ENCODE measurements at places on chromosomes 11 and 22.

GRCh38 chr11:82996966-82997606, 74.6 kb downstream of the RAB30 start:
- peak overlapping the region; percentile 43 for H3K27ac ChIP-seq
- H3K36me3 ChIP-seq = peaks cover 18% of the 10 kb centered on the region
- H3K4me3 ChIP-seq = no peak overlapping the region
- peaks cover 60% of the 10 kb centered on the region for H3K4me1 ChIP-seq

DNA sequence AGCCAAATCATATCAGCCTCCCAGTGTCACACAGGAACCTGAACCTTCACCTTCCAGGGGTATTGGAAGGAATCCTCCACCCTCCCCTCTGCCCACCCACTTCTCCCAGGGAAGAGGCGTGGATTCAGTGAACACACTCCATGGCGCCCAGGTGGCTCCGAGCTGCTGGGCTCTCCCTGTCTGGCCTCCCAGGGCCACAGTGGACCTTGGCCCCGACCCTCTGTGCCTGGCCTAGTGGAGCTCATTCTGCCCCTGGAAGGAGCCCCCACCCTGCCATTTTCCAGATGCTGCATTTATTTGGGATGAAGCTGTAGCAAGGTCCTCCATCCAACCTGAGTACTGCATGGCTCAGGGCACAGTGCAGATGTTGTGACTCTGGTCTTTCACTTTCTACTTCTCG, 1340.1 kb downstream of the TBC1D22A start:
- H3K27me3 ChIP-seq = peaks cover 5% of the 10 kb centered on the region
- H3K4me3 ChIP-seq = no peak overlapping the region
- peaks cover 19% of the 10 kb centered on the region for H3K4me1 ChIP-seq
- no peak overlapping the region for H3K27ac ChIP-seq

DNA sequence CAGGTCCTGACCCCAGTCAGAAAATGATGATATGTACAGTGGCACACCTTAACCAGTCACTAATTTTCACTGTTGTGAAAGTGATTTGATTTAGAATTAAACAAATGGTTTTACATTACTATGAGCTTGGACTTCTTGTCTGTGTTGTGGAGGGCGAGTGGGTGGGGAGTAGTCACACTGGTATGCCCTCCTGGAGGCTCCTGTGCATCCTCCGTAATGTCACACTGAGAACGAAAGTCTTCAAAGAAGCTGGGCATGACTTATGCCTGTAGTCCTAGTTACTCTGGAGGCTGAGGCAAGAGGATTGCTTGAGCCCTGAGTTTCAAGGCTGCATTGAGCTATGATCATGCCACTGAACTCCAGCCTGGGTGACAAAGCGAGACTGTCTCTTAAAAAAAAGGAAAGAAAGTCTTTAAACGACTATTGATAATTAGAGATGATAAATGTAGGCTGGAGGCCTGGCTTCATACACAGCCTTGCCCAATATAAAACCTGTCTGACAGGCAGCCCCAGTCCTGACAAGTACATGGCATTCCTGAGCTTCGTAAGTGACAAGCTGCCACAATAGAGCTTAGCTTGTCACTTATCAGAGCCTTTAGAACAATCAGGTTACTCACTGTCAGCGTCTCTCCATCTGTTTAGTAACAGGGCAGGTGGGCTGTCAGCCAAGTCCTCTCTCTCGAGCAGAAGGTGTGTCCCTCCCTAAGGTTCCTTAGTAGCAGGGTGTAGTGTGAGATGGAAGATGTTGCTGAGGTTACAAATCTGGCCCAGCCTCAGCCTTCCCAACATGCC, 5.0 kb upstream of the LIMK2 start:
- H3K27me3 ChIP-seq = no peaks in the 10 kb centered on the region
- no peak overlapping the region for H3K4me3 ChIP-seq
- DNase-seq = peak; percentile 68
- H3K4me1 ChIP-seq = peaks cover 38% of the 10 kb centered on the region
- peak overlapping the region; percentile 69 for H3K27ac ChIP-seq

GRCh38 chr11:116082256-116082655, 578.0 kb upstream of the CADM1 start:
- H3K27me3 ChIP-seq = peaks cover 4% of the 10 kb centered on the region
- H3K36me3 ChIP-seq = no peaks in the 10 kb centered on the region
- no peak overlapping the region for H3K4me3 ChIP-seq

GRCh38 chr22:45197606-45198462, 34.1 kb downstream of the NUP50 start:
- H3K4me3 ChIP-seq = no peak overlapping the region
- no peak for DNase-seq
- no peaks in the 10 kb centered on the region for H3K4me1 ChIP-seq

DNA sequence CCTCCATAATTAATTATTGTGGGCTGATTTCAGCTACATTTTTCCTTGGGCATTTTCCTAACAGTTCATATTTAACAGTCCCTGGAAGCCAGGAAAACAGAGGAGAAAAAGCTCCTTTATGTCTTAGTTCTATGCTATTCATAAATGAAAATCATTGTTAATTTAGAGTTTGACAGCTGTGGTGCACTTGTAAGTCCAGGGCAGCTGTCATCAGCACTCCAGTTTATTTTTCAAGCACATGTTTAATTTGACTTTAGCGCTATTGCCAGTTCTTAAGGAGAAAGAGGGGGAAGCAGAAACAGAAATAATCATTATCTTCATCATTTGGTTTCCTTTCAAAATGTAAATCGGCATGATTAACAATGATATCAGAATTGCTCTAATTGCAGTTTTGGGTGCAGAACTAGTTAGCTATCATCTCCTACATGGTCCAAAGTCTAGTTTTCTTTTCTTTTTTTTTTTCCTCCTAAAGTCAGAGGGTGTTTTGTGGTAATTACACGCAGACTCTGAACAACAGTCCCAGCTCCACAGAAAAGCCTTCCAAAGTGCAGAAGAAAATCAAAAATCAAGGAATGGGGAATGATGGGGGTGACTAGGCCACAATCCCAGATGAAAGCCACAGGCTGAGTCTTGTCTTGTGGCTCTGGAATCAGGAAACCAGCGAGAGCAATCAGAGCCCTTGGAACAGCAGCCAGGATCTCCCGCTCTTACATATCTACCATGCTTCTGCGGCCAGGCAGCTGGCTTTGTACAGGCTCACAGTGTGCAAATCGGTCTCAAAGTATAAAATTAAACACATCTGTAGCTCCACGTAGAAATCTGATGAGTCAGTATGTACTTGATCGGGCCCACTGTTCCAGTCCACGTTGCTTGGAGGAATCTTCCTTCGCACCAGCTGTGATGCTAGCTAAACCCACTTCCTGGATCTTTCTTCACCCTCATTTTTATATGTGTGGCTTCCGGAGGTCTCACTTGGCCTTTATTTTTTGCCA, 91.9 kb downstream of the SPON1 start:
- peaks cover 14% of the 10 kb centered on the region for H3K4me1 ChIP-seq
- no peak for DNase-seq
- H3K27me3 ChIP-seq = no peaks in the 10 kb centered on the region
- no peak overlapping the region for H3K4me3 ChIP-seq
- no peak overlapping the region for H3K27ac ChIP-seq
- no peaks in the 10 kb centered on the region for H3K36me3 ChIP-seq

DNA sequence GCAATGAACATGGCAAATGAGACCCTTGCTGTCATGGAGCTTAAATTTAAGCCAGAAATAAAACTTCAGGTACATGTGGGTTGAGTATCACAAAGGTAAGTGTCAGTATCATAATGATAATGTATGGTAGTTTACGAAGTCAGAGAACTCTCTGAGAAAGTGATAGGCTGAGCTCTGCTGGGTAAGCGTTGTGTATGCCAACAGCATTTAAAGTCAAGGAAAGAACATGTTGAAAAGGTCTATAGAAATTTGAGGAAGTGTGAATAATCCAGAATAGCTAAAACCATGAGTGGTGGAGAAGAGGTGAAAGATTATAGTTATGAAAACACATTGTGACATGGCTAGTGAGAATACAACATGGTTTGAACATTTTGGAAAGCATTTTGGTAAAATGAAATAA, 17.4 kb upstream of the CTSC start:
- H3K27ac ChIP-seq = no peak overlapping the region
- no peak for DNase-seq
- no peaks in the 10 kb centered on the region for H3K36me3 ChIP-seq
- no peak overlapping the region for H3K4me3 ChIP-seq
- no peaks in the 10 kb centered on the region for H3K27me3 ChIP-seq

GRCh38 chr11:60924110-60924905, at the start of gene TMEM132A:
TMEM132A (plus strand) TSS chr11:60924460; CDS start chr11:60924634, 174 bp downstream.
- peaks cover 39% of the 10 kb centered on the region for H3K36me3 ChIP-seq
- H3K27ac ChIP-seq = no peak within 1 kb of the TSS
- no peak for DNase-seq
- H3K27me3 ChIP-seq = peaks cover 23% of the 10 kb centered on the region

- DNase-seq = no peak
- no peaks in the 10 kb centered on the region for H3K4me1 ChIP-seq
- no peak overlapping the region for H3K4me3 ChIP-seq
- no peaks in the 10 kb centered on the region for H3K27me3 ChIP-seq
Observed at GRCh38 chr11:100581318-100581717, 105.8 kb upstream of the ARHGAP42 start.

DNA sequence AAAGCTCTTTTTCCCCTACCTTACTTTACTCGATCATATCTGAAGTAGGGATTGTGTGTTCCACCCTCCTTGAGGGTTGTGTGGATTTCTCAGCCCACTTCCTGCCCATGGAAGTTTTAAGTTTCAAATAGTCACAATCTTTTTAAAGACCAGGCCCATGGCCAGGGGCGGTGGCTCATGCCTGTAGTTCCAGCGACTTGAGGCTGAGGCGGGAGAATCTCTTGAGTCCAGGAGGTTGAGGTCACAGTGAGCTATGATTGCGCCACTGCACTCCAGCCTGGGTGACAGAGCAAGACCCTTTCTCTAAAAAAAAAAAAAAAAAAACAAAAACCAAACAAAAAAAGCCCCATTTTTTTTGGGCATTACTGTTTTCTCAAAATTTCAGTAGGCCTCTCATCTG, 36.3 kb upstream of the LRRC10B start:
- H3K36me3 ChIP-seq = peaks cover 15% of the 10 kb centered on the region
- peaks cover 9% of the 10 kb centered on the region for H3K4me1 ChIP-seq
- H3K27ac ChIP-seq = no peak overlapping the region
- H3K27me3 ChIP-seq = no peaks in the 10 kb centered on the region
- DNase-seq = no peak

- H3K4me1 ChIP-seq = no peaks in the 10 kb centered on the region
- no peak overlapping the region for H3K4me3 ChIP-seq
- H3K27ac ChIP-seq = no peak overlapping the region
- DNase-seq = no peak
- H3K27me3 ChIP-seq = no peaks in the 10 kb centered on the region
Observed at GRCh38 chr11:114713756-114714155, 35.4 kb downstream of the NXPE2 start.

DNA sequence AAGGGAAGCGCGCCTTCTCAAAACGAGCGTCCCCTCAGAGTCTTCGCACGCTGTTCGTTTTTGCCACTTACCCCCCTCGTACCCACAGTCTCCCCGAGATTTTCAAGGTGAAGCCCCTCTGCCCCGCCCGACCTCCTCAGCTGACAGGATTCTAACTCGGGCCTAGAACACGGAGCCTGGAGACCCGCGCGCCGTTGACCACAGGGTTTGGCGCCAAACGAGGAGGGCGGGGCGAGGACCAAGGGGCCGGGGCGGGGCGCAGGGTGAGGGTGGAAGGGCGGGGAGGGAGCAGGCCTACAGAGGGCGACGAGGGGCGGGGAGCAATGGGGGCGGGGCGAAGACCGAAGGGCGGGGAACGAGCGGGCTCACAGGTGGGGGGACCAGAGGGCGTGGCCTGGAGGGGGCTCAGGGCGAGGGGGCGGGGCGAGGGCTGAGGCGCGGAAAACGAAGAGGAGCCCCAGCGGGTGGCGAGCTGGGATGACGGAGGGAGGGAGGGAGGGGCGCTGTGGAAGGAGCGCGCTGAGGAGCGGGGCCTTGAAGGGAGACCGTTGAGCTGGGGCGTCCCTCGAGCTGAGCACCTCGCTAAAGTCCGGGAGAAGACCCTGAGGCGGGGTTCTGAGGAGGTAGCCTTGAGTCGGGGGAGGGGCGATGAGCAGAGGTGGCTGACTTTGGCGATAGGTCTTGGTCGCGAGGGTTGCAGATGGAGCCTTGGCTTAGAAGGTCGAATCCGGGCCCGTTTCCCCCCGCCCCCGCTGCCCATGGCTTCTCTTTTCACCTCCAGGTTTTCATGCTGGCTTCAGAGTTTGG, at the start of gene DMC1:
Gene DMC1 (minus strand): TSS at position 212 of the 807 bp plus-strand sequence. CDS start 1,927 bp downstream, outside the sequence.
- H3K4me1 ChIP-seq = peaks cover 12% of the 10 kb centered on the region
- H3K36me3 ChIP-seq = peaks cover 3% of the 10 kb centered on the region
- H3K4me3 ChIP-seq = peak within 1 kb of the TSS; percentile 84
- DNase-seq = peak; percentile 100
- H3K27ac ChIP-seq = peak within 1 kb of the TSS; percentile 90

DNA sequence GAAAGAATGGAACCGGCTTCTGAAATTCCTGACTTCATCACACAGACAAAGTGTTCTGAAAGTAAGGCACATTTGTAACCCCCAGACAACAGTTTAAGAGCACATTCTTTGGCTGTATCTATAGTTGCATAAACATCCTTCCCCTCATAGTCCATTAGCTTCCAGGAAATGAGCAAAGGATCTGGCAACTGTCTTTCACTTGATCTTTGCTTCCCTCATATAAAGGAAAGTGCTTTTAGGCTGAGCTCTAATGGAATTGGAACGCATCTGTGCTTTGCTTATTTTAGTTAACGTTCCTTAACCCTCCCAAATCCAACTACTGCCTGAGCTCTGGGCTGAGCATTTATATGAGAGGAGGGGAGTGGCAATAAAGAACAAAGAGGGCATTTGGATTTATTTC, 76.9 kb upstream of the API5 start:
- H3K4me1 ChIP-seq = no peaks in the 10 kb centered on the region
- DNase-seq = no peak
- no peak overlapping the region for H3K27ac ChIP-seq
- no peak overlapping the region for H3K4me3 ChIP-seq
- H3K36me3 ChIP-seq = no peaks in the 10 kb centered on the region

DNA sequence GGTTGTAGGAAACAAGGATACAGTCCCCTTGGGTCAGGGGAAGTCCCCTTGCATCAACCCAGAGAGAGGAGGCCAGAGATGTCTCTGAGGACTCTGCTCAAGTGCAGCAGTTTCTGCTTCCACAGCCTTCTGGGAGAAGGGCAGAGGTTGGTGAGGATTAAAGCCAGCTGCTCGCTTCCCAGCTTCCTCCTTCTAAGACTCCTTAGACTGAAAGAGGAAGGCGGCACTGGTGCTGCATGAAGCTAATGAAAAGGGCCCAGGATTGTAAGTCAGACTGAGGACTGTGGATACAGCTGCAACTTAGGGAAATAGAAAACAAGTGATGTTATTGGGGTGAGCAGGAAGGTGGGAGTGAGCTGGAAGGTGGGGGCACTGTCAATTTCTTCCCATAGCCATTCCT, at the start of gene OR52K1:
Gene OR52K1 (plus strand): TSS at position 202 of the 400 bp plus-strand sequence. CDS start 6,255 bp downstream, outside the sequence.
- H3K4me1 ChIP-seq = peaks cover 13% of the 10 kb centered on the region
- H3K36me3 ChIP-seq = no peaks in the 10 kb centered on the region
- DNase-seq = no peak
- no peak within 1 kb of the TSS for H3K4me3 ChIP-seq
- H3K27me3 ChIP-seq = peaks cover 3% of the 10 kb centered on the region

- no peaks in the 10 kb centered on the region for H3K36me3 ChIP-seq
- H3K4me3 ChIP-seq = no peak overlapping the region
- no peaks in the 10 kb centered on the region for H3K4me1 ChIP-seq
- no peak for DNase-seq
Observed at GRCh38 chr11:30458541-30458940, 127.6 kb downstream of the MPPED2 start.

- no peaks in the 10 kb centered on the region for H3K27me3 ChIP-seq
- no peak overlapping the region for H3K4me3 ChIP-seq
- peaks cover 36% of the 10 kb centered on the region for H3K4me1 ChIP-seq
- peaks cover 34% of the 10 kb centered on the region for H3K36me3 ChIP-seq
Observed at GRCh38 chr11:14783788-14784187, 108.2 kb downstream of the CYP2R1 start.

Data from activated CD4-positive, alpha-beta memory T cell treated with anti-CD3 and anti-CD28 coated beads for 36 hours (primary cell).